Cardiac muscle cell (in vitro differentiated cells and primary cell): ENCODE measurements at places on chromosomes 5 and 9.

DNA sequence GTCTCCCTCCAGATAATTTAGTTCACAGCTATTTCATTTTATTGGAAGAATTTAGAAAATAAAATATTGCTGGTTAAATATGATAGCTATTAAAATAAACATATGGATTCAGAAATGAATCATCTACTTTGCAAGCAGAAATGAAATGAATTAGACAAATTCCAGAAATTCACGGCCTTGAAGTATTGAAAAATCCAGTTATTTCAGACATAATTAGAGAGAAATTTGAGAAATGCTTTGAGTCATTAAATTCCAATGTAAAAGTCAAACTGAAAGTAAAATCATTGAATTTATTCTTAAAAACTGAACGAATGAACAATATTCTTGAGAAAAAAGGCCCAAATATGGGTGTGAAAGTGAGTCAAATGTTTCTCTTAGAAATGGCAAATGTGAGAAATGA lies 632.6 kb upstream of the EDIL3 start:
- DNase-seq = no peak

- peak; percentile 53 for DNase-seq
Measured at GRCh38 chr9:87336407-87336806, 161.3 kb upstream of the DAPK1 start.

GRCh38 chr5:175438234-175438857 lies 5.6 kb downstream of the DRD1 start:
- no peak for DNase-seq

- no peak for DNase-seq
Measured at GRCh38 chr5:159067201-159067600, 32.5 kb downstream of the EBF1 start.

DNA sequence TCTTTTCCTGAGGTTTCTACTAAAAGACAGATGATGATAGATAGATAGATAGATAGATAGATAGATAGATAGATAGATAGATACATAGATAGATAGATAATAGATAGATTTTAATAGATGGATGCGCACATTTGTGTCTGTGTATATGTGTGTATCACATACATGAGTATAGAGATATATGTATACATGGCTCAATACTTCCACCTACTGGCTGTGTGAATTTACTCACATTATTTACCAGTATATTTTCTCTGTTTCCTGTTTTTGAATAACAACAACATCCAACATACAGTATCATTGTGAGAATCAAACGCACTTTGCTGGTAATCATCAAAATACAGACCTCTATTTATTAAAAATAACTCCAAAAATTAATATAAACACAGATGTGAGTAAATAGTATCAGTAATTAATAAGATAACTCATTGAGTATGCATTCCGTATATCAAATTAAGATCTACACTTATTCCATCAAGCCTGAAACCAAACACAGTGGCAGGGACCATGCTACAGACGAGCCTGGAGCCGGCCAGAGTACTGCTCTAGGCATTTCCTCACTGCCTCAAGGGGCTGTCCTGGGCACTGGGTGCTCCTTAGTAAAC lies 338.0 kb downstream of the SEMA5A start:
- peak; percentile 55 for DNase-seq

GRCh38 chr9:19631181-19631580 lies 157.7 kb downstream of the SLC24A2 start:
- DNase-seq = no peak

- no peak for DNase-seq
Measured at GRCh38 chr5:102286476-102286875, 9.6 kb downstream of the SLCO4C1 start.

- peak; percentile 92 for DNase-seq
Measured at GRCh38 chr9:129550199-129550839, 70.6 kb downstream of the C9orf50 start.

GRCh38 chr5:89313804-89314588 lies 431.0 kb upstream of the MEF2C start:
- DNase-seq = peak; percentile 60

DNA sequence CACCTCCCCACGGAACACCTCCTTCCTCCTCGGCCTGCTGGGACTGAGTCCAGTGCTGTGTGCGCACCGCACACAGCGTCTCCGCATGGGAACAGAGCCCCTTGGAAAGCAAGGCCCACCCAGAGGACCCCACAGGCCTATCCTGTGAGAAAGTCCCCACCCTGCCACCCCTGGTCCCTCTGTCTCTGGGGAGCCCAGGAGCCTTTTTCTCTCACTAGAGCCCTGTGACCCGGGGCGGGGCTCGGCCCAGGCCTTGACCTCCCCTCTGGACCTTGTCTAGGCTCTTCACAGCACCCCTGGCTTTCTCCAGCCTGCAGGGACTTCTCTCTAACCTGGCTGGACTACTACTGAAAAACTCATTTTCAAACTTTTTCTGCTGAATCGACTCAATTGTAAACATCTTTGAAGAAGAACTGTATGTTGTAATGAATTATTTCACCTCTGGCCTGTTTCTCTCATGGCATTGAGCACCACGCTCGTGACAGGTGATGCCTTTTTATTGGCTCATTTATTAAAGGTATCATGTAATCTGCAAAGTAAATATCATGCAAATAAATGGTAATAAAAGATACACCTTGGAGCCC lies 89.2 kb downstream of the IRX1 start:
- no peak for DNase-seq

DNA sequence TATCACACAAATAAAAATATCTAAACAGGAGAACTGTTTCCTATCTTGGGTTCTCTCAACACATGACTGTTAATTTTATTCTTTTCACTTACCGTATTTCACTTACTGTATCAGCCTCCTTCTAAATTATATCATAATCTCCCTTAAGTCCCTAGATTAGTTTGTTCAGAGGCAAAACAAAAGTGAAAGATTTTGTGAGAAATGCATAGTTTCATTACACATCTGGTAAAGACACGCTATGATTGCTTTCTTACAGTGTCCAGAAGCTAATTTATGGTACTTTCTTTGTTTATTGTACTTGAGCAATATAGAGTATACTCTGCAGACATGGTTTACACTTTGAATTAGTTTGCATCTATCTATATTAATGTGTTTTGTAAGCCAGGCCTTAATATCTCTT lies 159.7 kb upstream of the TLX3 start:
- DNase-seq = no peak

GRCh38 chr5:76277736-76278135 lies 125.3 kb upstream of the IQGAP2 start:
- no peak for DNase-seq

GRCh38 chr9:8694983-8695588 lies 895.5 kb upstream of the DMAC1 start:
- no peak for DNase-seq

DNA sequence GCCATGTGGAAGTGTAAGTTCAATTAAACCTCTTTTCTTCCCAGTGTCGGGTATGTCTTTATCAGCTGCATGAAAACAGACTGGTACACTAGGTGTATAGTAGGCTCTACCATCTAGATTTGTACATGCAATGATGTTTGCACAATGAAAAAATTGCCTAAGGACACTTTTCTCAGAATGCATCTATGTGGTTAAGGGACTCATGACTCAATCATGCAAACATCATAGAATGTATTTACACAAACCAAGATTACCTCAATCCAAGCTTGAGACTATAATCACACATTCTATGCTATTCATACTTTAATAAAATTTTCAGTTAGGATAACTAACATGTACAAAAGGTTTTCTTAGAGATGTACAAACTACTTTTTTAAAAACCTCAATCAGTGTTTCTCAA lies 1164.5 kb downstream of the CDH12 start:
- DNase-seq = no peak

- no peak for DNase-seq
Measured at GRCh38 chr5:26031481-26031880, 1006.9 kb downstream of the CDH9 start.

DNA sequence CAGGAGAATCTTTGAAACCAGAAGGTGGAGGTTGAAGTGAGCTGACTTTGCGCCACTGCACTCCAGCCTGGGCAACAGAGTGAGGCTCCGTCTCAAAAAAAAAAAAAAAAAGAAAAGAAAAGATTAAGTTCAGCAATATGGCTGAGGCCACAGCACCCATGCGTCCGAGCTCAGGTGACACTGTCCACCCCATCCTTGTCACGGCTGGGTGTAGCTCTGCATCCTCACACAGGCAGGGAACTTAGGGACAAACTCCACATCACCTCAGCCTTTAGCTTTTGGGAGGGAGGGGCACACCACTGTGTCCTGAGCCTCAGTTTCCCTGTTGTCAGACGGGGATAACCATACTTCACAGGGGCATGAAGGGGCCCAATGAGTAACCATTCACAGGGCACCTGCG lies 15.5 kb downstream of the FGD3 start:
- no peak for DNase-seq

- no peak for DNase-seq
Measured at GRCh38 chr9:81052846-81053245, 636.5 kb downstream of the TLE1 start.

GRCh38 chr9:135924628-135925338 lies 17.4 kb upstream of the CAMSAP1 start:
- no peak for DNase-seq

GRCh38 chr9:94895668-94896067 lies 169.2 kb downstream of the AOPEP start:
- DNase-seq = no peak

- DNase-seq = no peak
Measured at GRCh38 chr9:89613912-89614892, 9.4 kb downstream of the GADD45G start.
